ENCODE measurements at places on chromosomes 6 and 20. TPM values are rescaled to one million over a fixed set of nuclear protein-coding genes. Genes with fewer than 3 reads are reported as not detected.

TNF gene
- 0.24 TPM for total RNA-seq

MICA gene
- 11.0 TPM for total RNA-seq

DNA sequence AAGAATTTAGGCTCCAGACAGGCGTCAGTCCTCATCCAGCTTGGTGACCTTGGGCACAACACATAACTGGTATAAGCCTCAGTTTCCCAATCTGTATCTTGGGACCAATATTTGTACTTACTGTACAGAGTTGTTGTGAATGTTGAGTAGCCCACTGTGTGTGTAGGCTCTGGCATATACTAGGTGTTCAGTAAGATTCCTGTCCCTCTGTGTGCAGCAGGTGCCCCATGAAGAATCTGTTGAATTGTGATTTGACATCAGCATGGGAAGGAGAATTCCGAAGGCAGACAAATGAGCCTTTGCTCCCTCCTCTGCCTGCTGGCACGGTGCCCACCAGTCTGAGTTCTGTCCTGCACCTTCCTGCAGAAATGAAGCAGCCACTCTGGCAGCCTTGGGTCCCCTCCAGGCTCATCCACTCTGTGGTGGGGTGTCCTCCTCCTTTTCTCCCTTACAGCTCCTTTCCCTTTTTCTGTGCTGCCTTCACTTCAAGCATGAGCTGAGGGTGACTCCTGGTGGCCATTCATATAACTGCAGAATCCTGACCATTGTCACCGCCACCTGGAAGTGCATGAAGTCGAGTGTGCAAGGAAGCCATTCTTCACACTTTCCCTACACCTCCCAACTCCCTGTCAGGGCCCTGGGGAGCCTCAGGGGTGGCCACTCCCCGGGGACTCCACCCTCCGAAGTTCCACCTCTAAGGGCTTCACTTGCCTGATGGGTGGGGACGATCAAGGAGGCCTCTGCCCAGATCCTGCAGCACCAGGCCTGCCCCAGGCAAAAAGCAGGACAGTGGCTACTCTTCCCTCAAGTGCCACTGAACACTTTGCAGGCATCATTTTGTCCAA, 48.2 kb downstream of the MRPL14 start:
- peak; percentile 48 for ATAC-seq

DNA sequence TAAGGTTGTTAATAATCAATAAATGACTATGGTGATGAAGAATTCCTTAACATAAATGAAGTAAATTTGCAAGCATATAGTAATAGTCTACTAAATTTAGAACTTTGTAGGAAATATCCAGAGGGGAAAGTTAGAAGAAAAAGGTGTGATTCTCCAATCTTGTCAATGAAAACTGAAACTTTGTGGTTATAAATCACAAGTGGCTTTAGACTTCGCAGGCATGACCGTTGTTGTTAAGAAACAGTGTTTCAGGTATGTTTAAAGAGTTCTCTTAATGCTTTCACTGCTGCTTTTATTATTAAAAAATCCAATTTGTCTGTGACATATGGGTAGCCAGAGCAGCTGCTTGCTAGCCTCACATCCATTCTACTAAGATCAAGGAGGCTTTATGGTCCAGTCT, 475.6 kb upstream of the ADGRB3 start:
- no peak for ATAC-seq

SPTLC3 gene
- total RNA-seq, result 9.0 TPM

DNA sequence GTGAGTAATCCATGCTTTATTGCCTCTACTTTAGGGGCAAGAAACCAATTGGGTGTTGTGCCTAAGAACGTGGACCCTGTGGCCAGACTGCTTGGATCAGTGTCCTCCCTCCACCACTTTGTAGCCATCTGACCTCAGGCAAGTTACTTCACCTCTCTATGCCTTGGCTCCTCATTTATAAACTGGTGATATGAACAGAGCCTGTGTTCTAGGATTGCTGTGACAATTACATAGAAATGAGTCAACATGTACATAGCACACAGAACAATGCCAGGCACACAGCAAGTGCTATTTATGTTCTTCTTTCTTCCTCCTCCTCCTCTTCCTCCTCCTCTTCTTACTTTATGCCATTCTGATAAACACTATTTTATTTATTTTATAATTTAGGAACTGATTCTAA, 339.4 kb downstream of the CD83 start:
- ATAC-seq, result peak; percentile 46

DNA sequence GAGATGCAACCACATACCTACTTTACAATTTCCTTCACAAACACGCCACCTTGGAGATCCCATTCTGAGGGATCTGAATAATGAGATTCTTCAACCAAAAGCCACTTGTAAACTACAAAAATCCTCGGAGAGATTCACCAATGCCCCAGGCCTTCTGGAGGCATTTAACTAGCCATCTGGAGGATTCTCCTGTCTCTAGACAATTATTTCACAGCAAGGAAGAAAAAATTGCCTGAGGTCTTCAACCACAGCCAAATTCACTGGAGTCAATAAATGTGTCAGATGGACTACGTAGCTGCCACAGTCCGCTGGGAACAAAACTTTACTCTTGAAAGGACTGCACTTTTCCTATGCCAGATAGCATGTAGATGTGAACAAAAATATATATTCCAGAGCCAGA, 19.0 kb upstream of the DCDC2 start:
- ATAC-seq, result no peak
